ENCODE measurements at places on chromosomes 6 and 20.

DNA sequence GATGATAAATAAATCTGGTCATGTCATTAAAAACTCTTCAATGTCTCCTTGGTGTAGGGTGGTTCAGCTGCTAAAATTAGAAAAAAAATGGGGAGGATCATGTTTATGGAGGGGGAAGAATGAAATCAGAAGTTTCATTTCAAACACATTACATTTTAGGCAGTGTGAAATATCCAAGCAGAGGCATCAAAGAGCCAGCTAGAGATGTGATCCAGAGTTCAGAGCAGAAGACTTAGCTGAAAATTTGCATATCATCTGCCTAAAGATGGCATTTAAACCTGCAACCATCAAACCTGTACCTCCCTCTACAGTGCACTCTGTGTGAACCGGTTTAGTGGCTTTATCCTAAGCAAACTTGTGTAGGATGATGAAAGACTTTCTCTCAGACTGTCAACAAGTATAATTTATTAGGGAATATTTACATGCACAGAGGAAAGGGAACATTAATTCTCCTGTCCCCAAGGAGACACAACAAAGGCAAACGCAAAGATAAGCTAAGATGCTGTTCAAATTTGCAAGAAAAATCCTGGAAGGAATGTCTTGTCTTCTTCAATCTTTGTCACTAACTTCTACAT lies 84.8 kb upstream of the PLEKHG1 start:
- no peak for DNase-seq

- no peak for DNase-seq
Observed at GRCh38 chr6:97289332-97289731, 6.3 kb upstream of the MMS22L start.

- peak; percentile 93 for DNase-seq
Observed at GRCh38 chr6:41531591-41532582, 14.3 kb upstream of the FOXP4 start.

DNA sequence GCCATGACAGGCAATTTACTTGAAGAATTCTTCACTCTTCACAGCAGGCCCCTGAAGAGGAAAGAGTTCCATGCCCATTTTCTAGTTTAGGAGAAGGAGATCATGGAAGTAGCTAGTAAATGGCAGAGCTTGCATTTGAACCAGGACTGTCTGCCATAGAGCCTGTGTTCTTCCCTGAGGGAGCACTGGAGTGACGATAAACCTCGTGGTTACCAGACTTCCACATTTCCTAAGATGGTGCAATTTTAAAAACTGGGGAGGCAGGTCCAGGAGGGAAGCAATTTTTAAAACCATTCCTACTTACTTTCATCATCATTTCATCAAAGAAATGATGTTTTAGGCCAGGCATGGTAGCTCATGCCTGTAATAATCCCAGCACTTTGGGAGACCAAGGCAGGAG lies 36.8 kb downstream of the STK35 start:
- no peak for DNase-seq

DNA sequence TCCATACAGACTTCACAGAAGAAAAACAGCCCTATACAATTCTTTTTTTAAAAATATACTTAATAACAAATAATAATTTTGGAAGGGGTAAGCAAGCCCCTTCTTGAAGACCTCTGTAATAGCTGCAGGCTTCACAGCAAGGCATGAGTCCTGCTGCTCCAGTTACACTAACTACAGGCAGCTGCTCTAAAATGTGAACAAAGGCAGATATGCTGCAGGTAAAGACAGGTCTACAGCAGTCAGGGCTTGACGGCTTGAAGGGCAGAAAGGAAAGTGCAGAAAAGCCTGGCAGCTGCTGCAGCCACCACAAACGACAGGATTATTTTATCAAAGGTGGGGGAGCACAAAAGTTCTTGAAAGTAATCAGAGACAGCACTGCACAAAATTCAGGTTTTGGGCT lies 11.3 kb downstream of the FAXC start:
- DNase-seq, result no peak

DNA sequence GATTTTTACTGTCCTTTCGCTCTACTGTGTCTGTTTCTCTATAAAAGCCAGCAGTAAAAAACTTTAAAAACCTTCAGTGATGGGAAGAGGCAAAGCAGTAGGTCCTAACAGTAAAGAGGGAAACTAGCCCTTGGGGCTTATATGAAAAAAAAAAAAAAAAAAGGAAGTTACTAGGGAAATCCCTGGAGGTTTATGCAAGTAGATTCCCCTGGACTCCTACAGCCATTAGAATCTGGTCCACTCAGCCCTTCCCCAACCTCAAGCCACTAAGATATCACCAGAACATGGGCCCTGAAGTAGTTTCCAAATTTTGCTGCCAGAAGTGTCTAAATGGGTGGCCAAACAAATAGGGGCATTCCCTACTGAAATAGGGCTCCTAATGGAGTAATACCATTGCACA lies 70.5 kb upstream of the HINT3 start:
- DNase-seq, result no peak

DNA sequence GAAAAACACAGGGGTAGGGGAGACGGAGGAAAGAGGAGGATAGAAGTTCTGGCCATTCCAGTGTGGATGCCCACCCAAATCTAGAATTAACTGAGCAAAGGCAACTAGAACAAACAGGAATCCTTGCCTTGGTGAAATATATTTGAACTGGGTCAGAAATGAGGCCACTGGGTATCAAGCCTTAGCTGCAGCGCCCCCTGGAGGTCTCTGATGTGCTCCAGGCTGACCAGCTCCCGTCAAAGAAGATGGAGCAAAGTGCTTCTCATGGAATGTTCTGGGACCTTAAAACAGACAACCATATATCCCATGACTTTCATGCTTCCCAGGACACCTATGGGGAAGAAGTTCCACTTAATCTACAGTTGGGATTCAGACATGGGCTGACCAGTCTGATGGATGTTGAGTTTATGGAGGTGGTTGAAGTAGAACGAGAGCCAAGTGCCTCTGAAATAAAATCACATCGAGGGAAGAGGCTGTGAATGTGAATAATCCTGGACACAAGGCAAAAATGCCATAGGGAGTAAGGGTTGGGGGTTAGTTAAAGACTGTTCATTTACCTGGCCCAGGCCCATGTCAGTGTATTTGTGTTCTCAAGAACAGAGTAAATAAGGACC lies 50.4 kb downstream of the HLA-DPB1 start:
- DNase-seq, result peak; percentile 69

- peak; percentile 13 for DNase-seq
Observed at GRCh38 chr6:327538-328116, 35.3 kb downstream of the DUSP22 start.

- DNase-seq, result peak; percentile 88
Observed at GRCh38 chr20:33229843-33230242, 6.0 kb upstream of the BPIFA1 start.

DNA sequence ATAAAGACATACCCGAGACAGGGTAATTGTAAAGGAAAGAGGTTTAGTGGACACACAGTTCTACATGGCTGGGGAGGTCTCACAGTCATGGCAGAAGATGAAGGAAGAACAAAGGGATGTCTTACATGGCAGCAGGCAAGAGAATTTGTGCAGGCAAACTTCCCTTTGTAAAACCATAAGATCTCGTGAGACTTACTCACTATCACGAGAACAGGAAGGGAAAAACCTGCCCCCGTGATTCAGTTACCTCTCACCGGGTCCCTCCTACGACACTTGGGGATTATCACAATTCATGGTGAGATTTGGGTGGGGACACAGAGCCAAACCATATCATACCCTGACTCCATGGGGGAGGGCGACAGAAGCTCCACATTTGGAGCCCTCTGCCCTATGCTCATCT lies 7.4 kb upstream of the VAPB start:
- DNase-seq, result no peak

DNA sequence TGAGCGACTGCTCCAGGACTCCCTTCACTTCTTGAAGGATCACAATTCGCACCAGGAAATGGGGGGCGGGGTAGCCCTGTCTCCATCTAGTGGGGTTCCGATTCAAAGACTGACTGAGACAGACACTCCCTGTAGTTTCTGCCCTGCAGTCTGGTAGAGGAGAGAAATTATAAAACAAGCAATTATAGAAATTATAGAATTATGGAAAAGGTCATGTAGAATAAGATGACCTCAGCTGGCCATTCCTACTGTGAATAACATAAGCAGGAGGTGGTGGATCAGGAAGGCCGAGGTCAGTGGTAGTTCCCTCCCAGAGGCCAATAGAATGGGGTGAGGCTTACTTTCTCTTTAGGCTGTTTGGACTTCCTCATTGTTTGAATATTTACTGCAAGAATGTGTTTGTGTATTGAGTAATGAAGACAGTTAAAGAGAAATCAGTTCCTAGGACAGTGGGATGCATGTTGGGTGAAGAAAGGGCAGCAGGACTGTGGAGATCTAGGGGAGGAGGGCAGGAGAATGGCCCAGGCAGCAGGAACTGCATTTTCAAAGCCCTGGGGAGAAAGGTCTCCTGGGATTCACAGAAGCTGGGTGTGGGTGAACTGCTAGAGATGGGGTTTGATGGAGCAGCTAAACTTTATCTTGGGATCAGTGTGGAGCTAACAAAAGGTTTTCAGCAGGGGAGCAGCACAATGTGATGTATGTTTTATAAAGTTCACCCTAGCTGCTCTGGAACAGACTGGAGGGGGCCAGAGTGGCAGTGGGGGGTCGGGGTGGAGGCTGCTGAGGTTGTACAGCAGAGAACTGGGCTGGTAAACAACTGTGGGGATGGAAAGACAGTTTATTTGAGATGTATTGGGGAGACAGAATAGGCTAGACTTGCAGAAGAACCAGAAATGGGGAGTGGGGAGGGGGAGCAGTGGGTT lies 2.1 kb downstream of the ZNF341 start:
- DNase-seq, result peak; percentile 29

DNA sequence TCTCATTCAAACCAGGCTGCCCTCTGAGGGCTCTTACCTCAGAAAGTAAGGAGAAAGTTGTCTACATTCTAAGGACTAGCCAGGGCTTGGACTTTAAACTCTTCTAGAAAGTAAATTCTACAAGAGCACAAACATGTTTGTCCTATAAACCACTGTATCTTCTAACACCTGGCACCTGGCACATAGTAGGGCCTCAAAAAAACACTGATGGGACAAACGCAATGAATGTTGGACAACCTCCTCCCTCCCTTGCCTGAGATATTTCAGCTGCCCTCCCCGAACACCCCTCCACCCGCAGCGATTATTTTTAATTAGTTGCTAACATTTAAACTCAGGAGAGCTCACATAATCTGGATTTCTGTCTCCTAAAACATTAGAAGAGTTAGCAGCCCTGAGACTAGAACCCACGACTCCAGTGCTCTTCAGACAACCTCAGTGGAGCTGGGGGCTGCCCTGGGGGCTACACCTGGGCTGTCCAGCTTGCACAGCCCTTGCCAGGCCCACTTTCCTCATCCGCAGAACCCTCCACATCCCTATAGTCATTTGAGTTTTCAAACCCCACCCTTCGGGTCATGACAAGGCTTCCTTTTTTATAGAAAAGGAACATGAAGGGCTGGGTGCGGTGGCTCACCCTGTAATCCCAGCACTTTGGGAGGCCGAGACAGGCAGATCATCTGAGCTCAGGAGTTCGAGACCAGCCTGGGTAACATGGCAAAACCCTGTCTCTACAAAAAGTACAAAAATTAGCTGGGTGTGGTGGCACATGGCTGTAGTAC lies 4.9 kb downstream of the HCK start:
- DNase-seq, result no peak

All from natural killer cell treated with Interleukin-12 subunit alpha and Interleukin-12 subunit beta and Interleukin-15 and Interleukin-18, amount 100 ng/mL, for 72 hours (primary cell).